ENCODE measurements at places on chromosomes 4 and X.

- peak; percentile 22 for DNase-seq
These were observed 26.5 kb upstream of the GEMIN8 start for GRCh38 chrX:14056206-14056605.

DNA sequence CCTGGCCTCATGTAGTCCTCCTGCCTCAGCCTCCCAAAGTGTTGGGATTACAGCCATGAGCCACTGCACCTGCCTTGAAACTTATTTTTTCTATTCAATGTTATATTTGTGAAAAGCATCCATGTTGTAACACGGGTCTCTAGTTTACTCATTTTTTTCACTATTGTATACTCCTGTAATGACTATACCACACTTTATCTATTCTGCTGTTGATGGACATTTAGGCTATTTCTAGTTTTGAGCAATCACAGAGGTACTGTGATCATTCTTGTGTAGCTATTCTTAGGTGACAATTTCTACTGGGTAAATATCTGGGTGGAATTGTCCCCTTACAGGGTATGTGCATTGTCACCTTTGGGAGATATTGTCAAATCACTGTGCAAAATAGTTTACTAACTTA is 3.6 kb downstream of the DRP2 start:
- no peak for DNase-seq

DNA sequence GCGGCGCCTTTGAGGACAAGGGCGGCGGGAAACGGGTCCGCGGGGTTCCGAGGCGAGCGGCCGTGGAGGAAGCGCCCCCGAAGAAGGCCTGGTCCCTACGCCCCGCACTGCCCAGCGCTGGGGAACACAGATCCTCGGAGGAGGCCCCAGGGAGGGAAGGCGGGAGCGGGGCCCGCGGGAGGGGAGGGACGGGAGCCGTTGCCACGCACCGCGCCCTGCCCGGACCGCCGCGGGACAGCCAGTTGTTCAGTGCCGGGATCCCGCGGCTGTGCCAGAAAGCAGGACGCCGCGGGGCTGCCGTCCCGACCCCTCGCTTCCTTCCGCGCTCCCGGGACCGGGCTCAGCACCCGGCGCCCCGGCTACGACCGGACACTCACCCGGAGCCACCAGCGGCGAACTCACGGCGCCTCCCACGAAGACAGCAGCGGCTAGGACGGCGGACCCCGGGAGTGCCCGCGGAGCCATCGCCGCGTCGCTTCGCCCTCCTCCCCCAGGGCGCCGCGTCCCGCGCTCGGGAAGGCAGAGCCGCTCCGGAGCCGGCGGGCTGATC is 278 bp downstream of the RELL1 start:
- DNase-seq = peak; percentile 70

DNA sequence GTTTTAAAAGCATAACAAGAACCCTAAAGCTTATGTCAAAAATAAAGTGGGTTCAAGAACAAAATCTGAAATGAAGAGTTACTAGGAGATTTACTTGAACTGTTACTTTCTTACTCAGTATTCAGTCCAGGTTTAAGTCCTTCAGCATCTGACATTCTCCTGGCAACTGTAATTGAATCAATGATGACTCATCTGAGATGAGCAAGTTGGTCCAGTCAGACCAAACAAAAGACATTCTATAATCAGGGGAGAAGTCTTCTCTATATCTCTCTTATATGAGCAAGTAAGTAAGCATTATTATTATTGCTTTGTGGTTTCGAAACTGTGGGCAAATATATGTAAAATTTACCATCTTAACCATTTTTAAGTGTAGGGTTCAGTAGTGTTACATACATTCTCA is 34.6 kb downstream of the MAP9 start:
- DNase-seq = peak; percentile 11

DNA sequence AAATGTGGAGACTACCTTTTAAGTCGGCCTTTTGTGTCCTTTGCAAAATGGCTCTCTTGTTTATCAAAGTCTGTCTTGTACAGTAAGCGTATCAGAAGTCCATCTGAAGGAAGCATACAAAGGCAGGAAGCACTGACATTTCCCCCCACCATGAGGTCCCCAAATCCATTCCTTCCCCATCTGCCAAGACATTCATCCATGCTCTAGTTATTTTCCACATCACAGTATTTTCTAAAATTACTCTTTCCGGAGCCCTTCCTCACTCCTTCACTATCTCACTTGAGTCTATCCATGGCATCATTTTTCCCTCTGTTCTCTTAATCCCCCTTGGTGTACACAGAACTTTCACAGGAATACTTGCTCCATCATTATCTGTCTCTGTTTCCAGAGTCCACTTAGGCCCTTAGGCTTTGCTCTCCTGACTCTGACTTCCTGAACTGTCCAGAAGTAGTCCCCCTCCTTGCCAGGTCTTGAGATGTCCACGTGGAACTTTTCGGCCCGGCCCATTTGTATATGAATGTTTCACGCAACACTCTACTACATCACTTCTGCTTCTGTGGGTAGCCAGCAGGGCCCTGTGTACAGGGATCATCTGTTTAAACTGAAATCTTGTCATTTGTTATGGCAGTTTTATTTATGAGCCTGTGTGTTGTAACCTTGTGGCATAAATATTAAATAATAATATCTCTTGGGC is 2.1 kb downstream of the SEL1L3 start:
- DNase-seq = no peak

- no peak for DNase-seq
These were observed 11.3 kb downstream of the MAGEA1 start for GRCh38 chrX:153190381-153190780.

- peak; percentile 29 for DNase-seq
These were observed 105.5 kb upstream of the OTUD4 start for GRCh38 chr4:145285928-145286327.

GRCh38 chrX:154307202-154307601 is 11.6 kb downstream of the TKTL1 start:
- DNase-seq = no peak

DNA sequence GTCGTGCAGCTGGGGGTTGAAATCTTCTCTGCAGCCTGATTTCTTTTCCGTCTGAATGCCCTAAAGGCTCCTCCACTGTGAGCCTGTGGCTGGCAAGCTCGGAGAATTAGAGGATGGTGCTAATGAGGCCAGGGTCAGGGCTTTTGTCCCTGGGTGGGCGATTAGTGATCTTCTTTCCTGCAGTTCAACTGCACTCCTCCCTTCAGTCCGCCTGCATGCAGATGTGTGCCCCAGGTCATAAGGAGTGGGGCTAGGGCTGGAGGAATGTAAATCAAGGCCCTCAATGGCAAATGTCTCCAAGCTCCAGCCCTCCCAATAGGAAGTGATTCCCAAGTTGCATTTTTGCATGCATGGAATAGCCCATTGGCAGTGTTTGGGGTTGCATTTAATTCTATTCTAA is 405.0 kb downstream of the AFF2 start:
- no peak for DNase-seq

DNA sequence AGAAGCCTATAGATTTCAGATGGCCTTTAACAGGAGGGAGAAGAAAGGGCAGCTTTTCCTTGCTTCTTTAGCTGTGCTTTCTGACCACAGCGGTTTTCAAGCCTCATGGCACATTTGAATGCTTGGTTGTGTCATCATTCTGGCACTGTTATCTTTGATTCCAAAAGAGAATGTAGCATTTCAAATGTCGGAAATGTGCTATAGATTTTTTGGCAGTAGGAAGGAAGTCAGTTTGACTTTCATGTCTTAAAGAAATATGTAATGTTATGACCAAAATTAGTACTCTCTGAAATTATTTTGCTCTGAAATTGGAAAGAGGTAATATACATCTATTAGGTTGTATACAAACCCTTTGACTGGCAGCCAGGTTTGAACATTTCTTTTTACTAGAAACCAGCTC is 171.9 kb downstream of the TENM3 start:
- DNase-seq = no peak

- DNase-seq = no peak
These were observed 5.9 kb upstream of the GATB start for GRCh38 chr4:151766691-151767090.

DNA sequence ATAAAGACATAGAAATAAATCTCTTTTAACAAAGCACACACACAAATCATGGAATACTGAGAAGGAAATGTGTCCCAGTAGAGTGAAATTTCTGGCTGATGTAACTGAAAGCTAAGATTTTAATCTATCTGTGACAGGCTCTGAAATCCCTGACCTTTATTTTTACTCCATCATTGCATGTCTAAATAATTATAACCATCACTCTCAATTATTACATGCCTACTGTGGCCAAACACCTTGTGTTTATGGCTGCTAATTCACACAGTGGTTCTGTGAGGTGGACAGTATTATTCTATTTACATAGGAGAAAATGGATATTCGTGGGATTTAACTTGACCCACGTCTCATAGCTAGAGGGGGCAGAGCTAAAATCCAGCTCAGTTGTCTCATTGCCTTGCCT is 438.1 kb downstream of the TLL1 start:
- no peak for DNase-seq

GRCh38 chrX:105822138-105823091 is at the start of gene NRK:
TSS of gene NRK (plus strand) at chrX:105822539. CDS start at chrX:105822846, 307 bp downstream.
- DNase-seq = no peak

- DNase-seq = no peak
These were observed 863.4 kb downstream of the PDHA2 start for GRCh38 chr4:96703265-96703664.

- no peak for DNase-seq
These were observed 390.6 kb upstream of the ATOH1 start for GRCh38 chr4:93437991-93438390.

DNA sequence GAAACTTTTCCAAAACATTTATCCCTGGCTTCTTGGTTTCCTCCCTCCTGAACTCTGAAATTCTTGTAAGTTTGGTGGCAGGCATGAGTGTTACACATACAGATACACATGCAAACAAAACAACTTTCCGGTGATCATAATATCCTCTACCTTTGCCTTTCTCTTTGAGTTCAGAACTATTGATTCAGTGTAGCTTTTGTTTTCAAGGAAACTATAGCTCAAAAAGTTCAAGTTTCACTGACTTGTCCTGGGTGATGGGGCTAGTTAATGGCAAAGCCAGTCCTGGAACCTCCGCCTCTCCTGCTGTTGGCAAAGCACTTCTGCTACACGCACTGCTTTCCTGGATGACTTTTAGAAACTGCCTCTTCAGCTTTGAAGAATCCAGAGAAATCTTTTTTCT is 177.3 kb upstream of the FAT1 start:
- no peak for DNase-seq

DNA sequence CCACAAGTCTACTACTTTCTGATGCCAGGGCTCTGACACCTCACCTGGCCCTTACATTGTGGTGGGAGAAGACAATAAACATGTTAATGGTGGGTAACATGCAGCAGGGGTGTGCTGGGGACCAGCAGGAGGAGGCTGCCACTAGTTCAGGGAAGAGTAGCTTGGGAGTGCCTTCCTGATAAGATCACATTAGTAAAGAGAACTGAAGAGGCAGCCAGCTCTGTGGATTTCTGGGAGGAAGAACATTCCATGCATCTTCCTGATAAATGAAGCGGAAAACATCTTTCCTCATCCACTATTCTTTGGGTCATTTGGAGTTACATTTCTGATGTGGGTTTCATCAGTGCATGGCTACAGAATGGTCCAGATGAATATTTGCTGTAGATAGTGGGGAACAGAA is 9.0 kb downstream of the RNF150 start:
- no peak for DNase-seq

DNA sequence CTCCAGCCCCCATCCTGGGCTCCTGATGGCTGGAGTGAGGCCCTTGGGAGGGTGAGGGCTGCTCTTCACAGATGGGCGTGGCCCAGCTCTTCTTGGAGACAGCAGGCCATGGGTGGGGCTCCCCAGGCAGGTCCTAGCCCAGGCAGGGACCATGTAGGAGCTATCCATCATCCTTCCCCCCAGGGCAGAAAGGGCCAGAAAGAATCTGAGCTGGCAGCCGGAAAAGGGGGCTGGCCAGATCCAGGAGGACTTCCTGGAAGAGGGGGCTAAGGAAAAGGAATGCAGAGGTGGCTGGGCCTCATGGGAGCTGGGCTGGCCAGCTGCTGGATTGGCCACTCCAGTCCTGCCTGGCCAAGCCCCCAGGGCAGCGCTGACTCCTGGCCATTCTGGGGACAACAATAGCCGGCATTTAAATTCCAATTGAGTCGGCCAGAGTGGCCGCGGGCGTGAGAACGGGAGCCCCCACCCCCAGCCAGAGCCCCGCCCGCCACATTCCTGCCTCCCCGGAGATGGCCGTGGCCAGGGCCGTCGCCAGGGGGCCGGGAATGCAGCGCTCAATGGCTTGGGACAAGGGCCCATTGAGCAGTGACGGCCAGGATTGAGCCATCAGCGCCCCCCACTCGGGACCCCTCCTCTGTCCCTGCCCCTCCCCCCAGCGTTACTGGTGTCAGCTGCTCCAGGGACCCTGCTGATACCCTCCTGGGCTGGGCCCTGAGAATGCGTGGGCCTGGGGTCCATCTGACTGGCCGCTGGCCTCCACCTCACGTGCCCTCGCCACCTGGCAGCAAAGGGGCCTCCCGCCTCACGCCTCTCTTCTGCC is 15.1 kb upstream of the FGFR3 start:
- DNase-seq = peak; percentile 72

DNA sequence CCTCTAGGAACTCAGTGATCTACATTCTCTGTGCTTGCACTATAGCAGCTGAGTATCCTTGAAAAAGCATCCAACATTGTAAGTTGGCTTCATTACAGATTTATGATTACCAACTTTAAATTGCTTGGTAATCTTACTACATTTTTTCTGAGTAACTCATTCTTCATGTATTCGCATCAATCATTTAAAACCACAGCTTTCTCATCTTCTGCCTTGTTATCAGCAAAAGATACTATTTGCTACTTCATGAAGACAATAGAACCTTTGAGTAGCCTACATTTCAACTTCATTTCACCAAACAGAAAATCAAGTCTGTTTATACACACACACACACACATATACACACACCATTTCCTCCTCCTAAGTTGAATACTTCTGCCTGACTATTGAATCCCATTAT is 6.2 kb upstream of the DCAF8L2 start:
- DNase-seq = no peak

GRCh38 chr4:146486565-146486964 is 35.2 kb downstream of the SLC10A7 start:
- DNase-seq = no peak

GRCh38 chr4:16764622-16765021 is 133.8 kb downstream of the LDB2 start:
- DNase-seq = no peak

DNA sequence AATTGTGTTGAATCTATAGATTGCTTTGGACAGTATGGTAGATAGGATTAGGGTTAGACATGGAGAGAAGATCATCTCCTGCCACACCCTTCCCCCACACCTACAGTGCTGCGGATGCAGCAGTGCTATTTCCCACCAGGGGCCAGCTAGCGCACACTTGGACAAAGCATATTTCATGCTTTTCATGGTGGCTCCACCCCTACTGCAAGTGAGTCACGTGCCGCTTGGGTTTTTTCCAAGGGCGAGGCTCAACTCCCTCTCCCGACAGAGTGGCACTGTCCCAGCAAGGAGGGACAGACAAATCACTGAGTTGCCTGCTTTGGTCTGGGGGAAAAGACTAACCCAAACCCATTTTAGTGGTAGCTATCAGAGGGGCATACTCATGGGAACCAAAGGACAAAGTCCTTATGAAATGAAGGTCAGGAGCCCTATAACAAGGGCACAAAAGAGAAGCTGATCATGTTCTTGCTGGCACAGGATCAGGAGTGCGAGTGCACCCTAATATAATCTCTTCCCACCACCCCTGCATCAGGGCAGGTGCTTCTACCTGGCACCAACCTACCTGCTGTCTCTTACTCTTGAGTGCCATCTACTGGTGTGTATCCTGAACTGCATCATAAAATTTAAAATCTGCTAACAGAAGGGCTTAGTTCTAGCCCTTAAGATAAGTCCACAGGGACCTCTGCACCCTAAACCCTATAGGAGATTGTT is 55.1 kb upstream of the PGAM4 start:
- DNase-seq = peak; percentile 3
